ENCODE measurements at places on chromosomes 12 and 14.

DNA sequence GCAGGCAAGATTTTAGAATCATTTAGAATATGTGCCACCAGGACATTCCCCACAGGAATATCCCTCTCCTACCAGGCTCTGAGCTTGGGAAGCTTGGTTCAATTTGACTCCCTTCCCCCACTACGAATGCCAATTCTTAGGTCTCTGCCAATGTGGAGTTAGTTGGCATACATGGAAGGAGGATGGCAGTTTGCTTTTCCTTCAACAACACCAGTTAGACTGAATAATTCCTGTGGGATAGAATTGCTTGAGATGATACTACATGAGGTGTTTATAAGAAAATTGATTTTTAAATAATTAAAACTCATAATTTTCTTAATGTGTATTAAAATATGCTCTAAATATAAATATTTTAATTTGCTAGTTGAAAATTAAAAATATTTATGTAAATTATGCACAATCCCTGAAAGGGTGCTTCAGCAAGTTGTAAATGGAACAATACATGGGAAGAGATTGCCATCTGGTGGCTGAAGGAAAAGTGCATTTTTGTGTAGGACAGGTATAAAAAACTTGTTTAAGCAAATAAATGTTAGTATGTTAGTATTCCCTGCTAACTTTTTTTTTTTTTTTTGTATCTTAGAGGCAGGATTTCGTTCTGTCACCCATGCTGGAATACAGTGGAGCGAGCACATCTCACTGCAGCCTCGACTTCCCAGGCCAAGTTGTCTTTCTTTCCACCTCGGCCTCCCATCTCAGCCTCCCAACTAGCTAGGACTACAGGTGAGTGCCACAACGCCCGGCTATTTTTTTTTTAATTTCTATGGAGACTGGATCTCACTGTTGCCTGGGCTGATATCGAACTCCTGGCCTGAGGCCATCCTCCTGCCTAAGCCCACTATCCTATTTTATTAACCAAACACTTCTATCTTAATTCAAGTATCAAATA, 25.8 kb upstream of the STRAP start:
- DNase-seq: peak; percentile 31

DNA sequence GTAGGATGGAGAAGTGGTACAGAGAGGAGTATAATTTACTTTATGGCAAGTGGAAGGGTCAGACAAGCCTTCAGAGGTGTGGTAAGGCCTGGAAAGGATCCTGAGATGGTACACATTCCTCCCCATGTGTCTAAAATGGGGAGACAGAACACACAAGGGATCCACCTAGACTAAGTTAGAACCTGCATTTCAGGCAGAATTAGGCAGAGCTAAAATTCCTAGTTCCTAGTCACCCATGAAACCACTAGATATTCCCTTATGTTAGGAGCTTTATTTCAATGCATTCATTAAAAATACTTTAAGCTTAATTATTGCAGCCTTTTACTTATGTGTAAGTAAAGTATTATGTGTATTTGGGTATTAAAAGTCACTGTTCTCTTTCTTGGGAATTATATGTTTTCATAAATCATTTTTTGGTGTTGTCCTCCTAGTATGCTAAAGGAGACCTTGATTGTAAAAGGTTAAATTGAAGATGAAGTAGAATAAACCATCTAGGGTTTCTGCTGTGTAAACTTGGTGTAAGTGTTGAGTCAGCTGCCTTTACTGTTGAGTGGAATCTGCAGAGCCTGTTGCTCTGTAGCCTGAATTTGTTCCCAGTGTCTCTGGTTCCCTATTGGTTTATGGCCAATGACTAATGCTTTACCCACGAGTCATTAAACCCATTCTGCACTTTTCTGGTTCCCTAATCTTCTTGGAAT, 423.2 kb downstream of the ATP23 start:
- DNase-seq: no peak

DNA sequence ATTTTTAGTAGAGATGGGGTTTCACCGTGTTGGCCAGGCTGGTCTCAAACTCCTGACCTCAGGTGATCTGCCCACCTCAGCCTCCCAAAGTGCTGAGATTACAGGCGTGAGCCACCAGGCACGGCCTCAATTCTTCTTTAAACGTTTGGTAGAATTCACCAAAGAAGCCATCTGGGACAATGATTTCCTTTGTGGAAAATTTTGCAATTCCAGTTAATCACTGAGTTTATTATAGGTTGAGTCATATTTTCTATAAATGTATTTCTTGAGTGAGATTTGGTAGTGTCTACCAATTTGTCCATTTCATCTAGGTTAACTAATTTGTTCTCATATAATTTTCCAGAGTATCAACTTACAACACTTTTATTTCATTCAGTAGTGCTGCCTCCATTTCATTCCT, 683.9 kb upstream of the TMEM132C start:
- DNase-seq: no peak

DNA sequence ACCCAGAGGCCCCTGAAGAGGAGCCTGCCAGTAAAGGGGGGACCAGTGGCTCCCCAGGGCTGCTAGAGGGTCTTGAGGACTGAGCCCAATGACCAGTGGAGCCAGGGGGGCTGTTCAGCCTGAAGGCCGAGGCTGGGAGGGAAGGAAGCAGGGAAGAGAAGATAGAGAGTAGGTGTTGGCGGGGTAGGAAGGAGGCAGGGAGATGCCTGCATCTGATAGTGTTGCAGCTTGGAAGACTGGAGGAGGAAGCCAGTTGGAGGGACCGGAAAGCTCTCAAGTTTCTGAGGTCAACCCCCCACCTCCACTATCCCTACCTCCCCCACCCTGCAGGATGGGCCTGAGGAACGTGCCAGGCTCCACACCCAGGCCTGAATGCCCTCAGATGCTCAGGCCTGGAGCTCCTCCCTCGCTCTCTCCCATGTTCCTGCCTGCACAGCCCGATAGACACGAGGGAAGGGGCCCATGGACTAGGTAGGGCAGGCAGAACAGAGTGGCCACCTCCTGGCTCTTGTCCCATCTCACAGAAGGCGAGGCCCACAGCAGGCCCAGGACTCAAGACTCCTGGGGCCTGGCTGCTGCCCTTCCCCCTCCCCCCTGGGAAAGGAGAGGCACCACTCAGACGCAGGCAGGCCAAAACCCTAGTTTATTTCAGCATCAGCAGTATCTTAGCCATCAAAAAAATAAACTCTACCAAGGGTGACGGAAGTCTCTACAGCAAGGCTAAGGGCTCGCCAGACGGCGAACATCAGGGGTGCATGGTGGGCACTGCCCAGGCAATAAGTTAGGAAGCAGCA, 3.4 kb downstream of the CKB start:
- DNase-seq: no peak

DNA sequence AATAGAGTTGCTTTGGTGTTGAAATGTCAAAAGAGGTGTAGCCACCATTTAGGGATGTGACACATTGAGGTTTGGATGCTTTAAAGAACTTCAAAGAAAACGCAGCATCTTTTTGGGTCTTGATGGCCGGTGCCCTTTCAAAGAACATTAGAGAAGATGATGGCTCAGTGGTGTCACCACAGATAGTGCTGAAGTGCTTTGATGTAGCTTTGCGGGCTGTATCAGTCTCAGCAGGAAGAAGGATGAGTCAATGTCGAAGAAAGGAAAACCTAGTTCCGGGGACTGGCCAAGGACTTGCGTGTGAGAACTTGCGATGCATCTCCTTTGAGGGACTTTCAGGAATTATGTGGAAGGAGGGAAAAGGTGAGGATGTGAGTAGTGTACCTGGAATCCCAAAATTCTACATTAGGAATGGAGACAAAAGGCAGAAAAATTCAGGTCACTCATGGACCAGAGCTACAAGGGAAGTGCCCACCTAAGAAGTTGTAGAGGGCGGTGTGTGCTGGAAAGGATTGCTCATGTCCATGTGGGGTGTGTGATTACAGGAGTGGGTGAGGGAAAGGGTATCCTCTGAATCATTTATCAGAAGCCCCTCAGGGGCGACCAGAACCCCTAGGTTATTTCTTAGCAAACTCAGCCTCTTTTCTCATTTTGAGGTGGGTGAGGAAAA, 39.7 kb upstream of the GZMB start:
- DNase-seq: peak; percentile 55

DNA sequence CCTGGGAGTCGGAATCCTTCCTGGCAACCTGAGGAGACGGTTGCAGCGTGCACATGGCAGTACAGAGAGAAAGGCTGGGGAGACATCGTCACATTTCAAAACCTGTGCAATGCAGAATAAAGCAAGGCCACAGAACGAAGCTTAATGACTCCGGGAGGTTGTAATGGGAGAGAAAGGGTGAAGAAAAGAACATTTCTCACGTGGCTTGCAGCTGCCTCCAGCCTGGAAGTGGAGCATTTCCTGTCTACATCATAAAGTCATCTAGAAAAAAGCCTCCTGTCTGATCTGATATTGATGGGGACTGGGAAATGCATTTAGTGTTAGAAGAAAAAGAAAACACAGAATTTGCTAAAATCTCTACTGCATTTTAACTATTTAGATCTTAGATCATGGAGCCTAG, 209.3 kb downstream of the TMEM132C start:
- no peak for DNase-seq

DNA sequence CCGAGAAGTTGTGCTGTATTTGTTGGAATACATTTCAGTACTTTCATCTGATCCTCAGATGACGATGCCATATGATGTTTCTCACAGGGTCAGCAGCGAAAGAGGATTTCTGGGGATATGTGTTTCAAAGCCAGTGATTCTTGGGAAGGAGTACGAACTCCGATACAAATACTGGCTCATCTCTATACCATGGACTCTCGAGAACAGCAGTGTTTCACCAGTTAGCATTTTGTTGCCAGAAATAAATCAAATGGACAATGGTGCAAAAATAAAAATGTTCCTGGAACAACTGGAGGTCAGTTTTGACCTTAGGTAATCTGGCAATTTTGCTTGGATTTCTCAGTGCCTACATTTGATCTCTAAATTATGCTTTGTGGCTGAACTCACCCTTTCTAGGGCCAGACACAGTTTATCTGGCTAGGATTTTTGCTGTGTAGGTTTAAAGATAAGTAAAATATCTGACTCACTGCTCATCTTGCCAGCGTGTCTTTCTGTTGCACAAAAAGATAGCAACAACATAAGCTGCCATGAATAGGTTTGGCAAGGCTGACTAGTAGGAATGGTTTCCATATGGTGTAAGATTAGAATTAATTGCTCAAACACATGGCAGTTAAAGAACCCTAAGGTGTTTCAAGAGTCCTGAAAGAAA, 11.0 kb upstream of the MGP start:
- no peak for DNase-seq

GRCh38 chr12:119145367-119145766, 33.4 kb upstream of the HSPB8 start:
- DNase-seq: no peak

DNA sequence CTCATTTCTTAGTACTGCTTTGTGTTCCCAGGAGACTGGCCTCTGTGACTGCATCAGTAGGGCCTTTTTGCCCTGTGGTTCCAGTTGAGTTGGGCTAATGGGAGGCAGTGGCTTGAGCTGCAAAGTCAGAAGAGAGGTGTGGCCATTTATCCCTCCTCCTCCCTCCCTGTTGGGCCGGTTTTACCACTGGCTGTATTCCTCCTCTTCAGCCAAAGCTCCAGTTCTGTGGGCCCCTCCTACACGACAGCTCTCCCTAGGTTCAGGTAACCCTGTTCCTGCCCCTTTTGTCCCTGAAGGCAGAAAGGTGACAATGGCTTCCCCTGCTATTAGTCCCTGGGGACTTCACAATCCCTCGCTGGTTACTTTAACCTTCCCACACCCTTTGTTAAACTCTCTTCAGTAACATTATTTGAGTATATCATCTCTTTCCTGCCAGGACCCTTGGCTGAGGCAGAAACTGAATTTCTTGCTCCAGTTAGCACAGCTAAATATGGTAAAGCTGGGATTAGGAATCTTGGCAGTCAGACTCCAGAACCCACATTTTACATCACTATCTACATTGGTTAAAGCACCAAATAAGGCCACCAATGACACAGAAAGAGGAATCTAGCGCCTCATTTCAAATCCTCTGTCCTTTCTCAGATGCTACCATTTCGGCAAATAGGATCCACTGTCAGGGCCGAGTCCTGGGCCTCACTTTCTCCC, 121.9 kb upstream of the SLC35F4 start:
- DNase-seq: no peak

- no peak for DNase-seq
These were observed 419.0 kb upstream of the CCDC196 start for GRCh38 chr14:66066981-66067776.

DNA sequence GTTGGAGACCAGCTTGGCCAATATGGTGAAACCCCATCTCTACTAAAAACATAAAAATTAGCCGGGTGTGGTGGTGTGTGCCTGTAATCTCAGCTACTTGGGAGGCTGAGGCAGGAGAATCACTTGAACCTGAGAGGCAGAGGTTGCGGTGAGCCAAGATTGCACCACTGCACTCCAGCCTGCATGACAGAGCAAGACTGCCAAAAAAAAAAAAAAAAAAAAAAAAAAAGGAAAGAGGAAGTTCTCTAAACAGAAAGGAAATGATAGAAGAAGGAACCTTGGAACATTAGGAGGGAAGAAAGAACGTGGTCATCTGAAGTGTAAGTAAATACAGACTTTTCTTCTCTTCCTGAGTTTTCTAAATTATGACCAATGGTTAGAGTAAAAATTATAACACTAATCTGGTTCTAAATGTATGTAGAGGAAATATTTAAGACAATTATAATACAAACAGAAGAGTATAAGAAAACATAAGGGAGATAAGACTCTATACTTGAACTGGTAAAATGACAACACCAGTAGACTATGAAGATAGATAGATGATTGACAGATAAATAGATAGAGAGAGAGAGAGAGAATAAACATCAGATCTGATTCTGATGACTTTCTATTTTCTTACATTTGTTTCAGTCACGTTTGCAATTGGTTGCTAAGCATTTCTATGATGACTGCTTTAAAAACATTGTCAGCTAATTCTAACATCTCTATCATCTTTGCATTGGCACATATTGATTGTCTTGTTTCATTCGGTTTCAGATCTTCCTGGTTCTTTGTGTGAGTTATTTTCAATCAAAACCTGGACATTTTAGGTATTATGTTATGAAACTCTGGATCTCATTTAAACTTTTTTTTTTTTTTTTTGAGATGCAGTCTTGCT, 12.9 kb upstream of the CORO1C start:
- DNase-seq: no peak

DNA sequence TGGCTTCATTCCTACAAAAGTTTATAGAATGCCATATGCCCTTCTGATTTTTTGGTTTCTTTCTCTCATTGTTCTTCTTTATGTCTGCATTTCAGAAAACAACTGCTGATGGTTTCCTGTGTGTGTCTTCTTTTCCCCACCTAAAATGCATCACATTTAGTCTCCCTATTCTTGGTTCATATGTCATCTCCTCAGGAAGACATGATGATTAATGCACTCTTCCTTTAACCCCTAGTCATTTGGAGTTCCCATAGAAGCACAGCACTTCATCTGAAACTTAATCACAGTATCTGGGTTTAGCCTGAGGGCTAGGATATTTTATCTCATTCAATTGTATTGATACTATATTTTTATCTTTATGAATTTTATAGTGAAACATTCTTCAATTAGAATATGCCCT, 21.5 kb downstream of the GNPNAT1 start:
- no peak for DNase-seq
